ENCODE measurements at places on chromosomes 1 and 21.

DNA sequence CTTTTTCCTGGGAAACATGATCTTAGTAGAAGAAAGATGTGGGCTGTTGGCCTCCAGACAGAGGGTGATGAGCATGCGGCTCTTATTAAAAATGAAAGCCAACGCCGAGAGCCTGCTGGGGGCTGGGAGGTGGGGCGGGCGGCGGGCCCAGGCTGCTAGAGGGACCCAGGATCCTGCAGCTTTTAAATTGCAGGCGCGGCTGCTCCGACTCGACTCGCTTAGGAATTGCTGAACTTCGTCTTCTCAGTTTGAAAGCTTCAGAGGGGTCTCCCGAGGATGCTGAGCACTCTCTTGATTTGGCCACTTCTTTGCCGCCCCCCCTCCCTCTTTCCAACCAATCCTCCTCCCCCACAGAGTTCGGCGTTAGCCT lies 1.2 kb downstream of the AGPAT3 start:
- peak; percentile 41 for DNase-seq

GRCh38 chr1:26059906-26060305 lies 7.5 kb downstream of the TRIM63 start:
- DNase-seq: no peak

DNA sequence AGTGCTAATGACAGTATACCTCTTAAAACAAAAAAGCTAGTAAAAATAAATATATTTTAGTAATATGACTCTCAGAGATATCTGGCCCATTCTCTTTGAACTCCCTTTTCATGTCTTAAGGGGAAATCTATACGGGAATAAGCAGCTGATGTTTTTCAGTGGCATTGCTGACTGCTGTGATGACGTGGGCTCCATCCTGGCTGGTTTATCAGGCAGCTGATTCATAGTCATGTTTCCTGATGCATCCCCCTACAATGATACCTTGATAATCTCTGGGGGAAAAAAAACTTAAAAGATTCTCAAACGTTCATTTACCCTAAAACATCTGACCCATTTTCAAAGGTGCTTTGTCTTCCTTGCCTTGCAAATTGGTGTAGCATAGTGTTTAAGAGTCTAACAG lies 53.8 kb downstream of the ABCA4 start:
- DNase-seq: no peak

- peak; percentile 79 for DNase-seq
These were observed 36.1 kb downstream of the CLSTN1 start for GRCh38 chr1:9787702-9788101.

DNA sequence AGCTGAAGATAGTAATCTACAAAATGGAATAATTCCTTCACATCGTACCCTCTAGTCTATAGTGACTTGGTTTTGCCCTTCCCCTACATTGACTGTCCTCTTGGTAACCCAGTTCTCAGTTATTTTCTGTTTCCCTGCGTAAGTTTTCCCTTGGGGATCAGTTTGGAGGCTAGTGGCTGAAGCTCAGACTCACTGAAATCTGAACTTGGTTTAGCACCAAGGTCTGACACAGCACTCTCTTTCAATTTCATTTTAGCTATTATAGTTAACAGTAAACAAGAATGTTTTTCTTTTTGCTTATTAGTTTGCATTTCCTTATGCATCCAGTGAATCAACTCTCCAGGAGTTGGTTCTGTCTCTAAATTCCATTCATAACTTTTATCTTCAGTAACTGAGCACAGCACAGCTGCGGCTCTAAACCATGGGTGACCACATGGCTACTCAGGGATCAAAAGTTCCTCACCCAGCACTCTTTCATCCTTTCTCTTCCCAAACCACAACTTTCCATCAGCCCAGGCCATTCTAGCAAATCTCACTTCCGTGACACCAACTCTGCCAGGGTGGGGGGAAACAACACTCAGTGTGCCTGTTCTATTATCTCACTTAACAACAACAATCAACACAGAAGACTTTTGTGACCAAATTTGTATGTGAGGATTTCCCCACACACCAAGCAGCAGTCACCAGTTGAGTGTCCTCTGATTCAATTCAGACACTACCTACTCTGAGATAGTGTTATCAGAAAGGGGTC lies 17.6 kb upstream of the IFI6 start:
- no peak for DNase-seq

GRCh38 chr1:6113116-6113515 lies 67.0 kb downstream of the CHD5 start:
- DNase-seq: no peak

- no peak for DNase-seq
These were observed 33.0 kb upstream of the ACTA1 start for GRCh38 chr1:229466887-229467286.

GRCh38 chr1:156797212-156797871 lies 19.3 kb downstream of the SH2D2A start:
- peak; percentile 81 for DNase-seq

DNA sequence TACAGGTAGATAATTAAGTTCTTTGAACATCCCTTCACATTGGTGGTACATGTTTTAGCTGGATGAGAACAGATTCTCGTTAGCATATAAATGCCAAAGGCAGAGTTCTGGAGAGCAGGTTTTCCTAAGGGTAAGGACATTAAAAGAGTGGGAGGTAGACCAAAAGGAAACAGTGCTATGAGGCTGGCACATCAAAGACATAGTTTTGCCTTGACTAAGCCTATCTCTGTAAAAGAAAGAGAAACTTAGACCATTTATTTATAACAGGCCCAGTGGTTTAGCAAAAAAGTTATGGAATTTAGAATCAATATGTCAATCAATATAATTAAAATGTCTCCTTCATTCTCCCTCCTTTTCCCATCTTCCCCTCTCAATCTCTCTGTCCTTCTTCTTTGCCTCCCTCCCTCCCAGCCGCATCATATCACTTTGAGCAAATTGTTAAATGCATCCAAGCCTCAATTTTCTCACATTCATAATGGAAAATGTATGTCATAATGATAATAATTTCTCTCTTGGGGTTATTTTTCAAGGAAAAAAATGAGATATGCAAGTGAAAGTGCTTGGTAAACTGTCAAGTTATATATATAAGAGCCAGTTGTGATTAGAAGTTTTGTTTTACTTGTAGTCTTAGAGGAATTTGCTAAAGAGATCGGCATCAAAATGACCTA lies 209.9 kb upstream of the SGIP1 start:
- DNase-seq: no peak

GRCh38 chr1:50968821-50969610 lies 1.0 kb upstream of the CDKN2C start:
- DNase-seq: peak; percentile 57

- peak; percentile 28 for DNase-seq
These were observed 50.0 kb downstream of the KIAA0319L start for GRCh38 chr1:35506960-35507912.

DNA sequence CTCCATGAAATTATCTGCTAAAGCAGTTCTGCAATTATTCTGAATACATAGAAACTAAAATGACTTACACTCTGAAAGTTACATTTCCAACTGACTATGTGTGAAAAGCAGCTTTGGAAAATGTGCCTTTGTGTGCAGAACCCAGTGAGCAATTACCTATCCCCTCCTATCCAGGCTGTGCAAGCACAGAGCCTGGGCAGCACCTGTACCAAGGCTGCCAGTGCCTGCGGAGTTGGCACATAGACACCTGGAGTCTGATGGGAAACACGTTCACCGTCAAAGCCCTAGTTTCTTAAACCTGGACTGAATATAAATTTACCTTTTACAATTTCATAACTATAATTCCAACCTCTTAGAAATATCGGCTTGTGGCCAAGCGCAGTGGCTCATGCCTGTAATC lies 307.3 kb downstream of the KCNH1 start:
- DNase-seq: no peak

- DNase-seq: no peak
These were observed 131.8 kb upstream of the GREM2 start for GRCh38 chr1:240743705-240744104.

DNA sequence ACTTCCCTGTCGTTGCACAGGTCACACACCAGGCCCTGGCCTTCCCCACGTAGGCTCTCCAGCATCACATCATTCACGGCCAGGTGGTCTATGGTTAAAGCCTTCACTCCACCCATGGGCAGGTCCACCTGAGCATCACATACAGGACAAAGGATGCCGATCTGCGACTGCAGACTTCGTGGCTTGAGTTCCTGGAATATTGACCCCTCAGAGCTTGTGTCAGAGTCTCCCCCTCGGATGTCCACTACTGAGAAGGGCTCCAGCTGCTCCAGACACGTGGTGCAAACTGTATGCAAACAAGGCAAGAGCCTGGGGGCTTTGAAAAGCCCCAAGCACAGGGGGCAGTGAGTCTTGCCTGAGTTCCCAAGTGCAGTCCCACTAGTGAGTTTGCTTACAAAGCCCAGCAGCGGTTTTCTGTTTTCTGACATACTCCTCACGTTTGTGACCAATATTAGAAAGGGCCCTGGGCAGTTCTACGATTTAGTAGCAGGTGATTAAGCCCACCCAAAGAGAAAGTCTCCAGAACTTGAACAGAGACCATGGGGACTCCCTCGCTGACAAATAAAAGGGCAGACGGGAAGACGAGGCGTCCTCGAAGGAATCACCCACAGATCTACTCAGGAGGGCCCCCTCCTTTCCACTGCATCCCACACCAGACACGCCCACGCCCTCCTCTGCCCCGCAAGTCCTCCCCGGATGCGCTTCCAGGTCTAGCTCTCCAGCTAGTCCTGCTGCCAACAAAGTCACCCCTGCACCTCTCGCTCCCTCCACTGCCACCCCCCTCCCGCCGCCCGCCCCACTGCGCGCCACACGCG lies 568 bp downstream of the TRIM45 start:
- DNase-seq: no peak

DNA sequence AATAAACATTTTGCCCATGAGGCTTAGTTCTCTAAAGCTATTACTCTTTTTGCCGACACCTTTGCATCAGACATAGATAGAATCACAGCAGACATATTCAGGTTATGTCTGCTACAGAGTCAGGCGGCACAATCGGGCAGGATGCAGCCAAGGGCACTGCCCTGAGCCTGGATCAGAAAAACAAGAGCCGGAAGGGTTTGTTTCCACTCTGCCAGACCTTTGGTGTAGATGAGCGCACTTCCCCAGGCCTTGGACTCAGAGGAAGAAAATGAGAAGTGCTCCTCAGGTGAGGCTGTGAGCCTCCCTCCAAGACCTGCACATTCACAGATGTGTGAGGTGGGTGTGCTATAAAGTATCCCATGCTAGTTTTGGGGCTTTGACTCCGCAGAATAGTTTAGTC lies 43.7 kb downstream of the GNG12 start:
- DNase-seq: no peak

GRCh38 chr1:231702331-231702730 lies 75.7 kb downstream of the DISC1 start:
- DNase-seq: no peak

DNA sequence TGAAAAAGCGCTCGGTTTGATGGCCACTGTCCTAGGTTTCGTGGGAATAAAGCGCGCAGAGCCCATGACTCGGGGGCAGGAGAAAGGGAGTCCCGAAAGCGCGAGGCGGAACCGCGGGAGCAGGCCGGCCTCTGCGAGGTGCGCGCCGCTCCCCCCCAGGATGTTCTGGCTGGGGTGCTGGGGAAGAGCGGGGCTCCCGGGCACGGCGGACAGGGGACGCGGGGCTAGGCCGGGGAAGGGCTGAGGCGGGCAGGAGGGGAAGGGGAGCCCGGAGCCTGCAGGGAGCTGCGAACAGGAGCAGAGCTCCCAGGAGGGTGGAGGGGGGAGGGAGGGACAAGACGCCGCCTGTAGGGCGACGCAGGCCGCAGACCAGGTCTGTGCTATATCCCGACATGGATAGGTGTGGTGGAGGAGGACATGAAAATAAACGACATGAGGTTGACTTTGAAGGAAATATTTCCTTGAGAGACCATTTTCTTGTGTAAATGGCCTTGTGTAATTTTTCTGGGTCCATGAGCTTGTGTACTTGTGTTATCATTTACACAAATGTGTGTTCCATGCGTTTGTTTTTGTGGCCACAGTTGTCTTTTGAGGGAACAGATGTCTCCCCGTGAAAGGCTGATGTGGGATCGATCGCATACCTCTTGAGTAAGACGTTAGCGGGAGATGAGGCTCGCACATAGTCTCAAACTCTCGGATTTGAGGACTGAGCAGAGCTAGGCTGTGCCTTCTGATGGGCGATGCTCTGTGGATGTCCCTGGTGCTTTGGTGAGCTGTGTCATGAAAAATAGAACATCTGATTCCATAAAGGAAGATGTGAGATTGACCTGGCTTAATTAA lies 1.3 kb downstream of the PCNT start:
- peak; percentile 32 for DNase-seq

DNA sequence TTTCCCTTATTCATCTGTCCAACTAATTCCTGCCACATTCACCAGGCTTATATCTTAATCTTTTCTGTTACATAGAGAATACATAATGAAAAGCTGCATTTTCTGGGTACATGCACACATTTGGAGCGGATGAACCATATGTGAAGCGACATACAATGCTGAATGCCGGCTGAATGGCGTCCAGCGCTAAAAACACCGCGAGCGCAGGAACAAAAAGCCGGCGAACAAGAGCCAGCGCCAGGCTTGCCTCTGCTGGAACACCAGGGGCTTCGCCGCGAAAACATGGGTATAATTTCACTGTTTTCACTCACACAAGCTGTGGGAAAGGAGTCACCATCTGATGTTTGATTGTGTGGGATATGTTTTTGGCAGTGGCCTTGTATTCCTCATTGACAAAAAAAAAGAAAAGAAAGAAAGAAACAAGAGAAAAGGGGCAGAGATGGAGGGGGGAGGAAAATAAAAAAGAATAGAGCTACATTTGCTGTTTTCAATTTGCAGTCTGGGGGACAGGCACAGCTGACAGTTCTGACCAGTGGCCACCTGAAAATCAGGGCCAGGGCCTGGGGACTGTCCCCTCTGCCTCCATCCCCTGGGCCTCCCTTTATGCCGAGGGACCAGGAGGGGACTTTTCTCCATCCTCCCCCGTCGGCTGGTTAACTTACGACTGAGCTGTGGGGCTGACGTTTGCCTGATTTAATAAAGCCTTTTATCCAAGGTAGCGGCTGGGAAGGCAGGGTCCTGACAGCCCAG lies 70.2 kb upstream of the OLIG2 start:
- DNase-seq: no peak

- no peak for DNase-seq
These were observed 70.3 kb downstream of the PROX1 start for GRCh38 chr1:214058076-214058475.

DNA sequence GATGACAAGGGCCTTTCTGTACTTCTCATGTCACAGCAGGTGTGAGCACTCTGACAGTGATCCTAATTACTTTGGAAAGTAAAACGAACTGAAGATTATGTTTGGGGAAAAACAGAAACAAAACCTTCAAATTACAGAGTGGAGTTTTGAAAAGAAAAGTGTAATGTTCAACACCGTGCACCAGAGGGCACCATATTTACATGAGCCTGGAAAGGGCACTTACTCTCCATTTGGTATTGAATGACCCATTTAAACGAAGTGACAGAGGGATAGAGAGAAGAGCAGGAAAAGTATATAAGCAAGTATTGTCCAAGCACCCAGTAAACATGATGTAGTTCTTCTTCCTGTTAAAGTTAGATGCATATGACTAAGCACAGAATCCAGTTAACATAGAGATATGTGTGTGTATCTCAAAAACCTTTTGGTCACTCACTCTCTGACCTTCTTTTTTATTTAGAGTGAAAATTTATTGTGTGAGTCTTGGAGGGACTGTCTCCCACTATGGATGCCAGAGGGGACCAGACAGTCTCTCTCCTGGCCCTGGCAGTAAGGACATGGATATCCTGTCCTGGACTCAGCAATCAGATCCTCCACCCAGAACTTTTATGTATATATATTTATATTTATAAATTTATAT lies 3.8 kb upstream of the RGSL1 start:
- peak; percentile 45 for DNase-seq
